ENCODE measurements at places on chromosomes 6 and 20.

- DNase-seq: peak; percentile 76
These were observed 698 bp downstream of the FAM210B start for GRCh38 chr20:56359212-56360132.

GRCh38 chr6:18265787-18266522 is 1.6 kb upstream of the DEK start:
- no peak for DNase-seq

DNA sequence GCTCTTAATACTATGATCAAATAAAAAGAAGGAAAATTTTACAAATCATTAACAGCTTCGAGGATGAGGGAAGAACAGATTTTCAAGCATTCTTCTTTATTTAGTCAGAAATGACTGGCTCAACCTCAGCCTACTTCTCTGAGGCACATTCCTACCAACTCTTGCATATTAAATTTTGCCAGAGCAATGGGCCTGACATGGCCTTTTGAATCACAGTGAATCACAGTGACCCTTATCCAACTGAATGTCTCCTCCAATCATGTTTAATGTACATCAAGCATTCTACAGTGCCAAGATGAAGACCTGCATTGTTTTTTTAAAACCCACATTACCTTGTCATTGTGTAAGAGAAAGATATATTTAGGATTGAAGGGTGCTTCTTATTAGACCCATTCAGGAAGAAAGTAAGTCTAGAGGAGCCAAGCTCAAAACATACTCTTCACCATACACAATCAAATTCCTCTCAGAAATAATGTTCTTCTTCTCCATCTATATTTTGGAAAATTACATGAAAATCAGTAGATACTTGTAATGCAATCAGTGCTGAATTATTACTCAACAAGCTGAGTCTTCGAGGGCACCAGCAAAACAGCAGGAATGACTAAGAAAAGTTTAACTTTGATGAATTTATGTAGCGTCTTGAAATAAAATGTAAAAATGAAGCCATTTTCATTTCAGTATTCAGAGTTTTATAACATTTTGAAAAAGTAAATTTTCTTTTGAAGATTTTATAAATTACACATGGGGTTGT is 44.1 kb upstream of the MOXD1 start:
- DNase-seq: peak; percentile 84

GRCh38 chr20:4401601-4402000 is 320.1 kb upstream of the PRND start:
- peak; percentile 5 for DNase-seq

DNA sequence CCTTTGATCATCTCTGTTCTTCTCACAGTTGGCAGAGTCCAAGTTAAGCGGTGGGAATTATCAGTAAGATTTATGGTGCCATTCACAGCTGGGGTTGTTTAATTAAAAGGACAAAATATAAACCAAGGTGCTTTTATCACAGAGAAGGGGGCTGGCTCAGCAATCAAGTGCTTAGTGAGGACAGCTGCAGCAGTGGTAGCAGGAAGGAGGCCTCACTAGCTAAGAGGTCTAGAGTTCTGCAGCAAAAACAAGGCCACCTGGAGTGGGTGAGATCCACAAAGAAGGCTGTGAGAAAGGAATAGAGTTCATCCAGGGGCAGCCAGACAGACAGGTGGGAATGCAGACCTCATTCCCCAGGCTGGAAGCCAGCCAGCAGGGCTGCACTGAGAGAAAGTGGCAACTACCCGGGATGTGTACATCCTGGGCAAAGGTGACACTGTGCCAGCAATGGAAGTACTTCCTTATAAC is 37.1 kb downstream of the PIGU start:
- no peak for DNase-seq

DNA sequence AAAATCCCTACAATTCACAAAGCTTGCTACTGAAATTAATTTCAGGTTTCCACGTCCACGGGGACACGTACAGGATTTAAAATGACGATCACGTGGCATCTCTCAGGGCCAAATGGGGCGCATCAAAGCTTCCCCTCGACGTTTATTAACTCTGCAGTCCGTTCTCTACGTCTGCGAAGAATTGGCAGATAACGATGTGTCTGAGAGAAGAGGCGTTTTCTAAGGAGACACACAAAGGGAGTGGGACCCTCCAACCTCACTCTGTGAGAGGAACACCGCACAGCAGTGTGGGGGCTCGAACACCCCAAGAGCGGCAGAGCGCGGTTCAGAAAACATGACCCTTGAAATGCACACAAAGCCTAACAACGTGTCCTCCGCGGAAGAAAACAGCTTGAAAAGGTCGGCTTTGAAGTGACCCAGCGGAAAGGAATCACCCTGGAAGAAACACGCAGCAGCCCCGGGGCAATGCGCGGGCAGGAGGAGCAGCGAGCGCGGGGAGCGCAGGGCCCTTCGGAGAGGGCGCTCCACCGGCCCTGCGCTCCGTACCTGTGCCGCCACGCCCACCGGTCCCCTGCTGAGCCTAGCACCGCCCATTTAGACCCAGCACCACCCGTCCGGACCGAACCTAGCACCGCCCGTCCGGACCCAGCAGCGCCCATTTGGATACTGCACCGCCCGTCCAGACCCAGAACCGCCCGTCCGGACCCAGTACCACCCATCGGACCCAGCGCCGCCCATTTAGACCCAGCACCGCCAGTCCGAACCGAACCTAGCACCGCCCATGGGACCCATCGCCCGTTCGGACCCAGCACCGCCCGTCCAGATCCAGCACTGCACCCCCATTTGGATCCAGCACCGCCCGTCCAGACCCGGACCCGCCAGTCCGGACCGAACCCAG is 1.1 kb upstream of the AFDN start:
- no peak for DNase-seq

DNA sequence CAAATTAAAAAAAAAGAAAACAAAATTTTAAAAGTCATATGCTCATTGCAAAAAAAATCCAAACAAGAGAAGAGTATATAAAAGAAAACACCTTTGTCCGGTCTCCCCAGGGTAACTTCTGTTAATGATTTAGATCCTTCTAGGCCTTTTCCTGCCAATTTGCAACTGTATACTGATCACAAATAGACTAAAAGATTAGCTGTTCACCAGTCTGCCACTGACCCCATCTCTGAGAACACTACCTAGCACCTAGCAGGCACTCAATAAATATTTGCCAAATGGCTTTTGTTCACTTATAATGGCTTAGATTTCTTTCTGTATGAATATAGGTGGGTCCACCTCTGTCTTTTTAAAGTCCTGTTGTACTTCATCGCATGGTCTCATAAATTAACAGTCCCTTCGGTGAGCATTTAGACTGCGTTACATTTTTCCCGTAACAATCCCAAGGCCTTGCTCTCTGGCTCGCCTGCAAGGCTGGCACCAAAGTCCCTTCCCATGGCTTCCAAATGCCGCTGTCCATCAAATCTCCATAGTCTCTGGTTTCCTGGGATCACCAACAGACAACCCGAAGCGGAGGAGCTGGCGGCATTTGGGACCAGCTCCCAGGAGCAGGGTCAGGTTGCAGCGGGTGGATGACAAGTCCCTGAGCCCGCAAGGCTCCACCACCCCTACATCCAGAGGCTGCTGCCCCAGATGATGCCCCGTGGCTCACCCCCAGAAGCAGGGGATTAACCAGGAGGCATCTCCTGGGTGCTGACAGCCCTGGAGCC is 11.8 kb downstream of the JPH2 start:
- no peak for DNase-seq

DNA sequence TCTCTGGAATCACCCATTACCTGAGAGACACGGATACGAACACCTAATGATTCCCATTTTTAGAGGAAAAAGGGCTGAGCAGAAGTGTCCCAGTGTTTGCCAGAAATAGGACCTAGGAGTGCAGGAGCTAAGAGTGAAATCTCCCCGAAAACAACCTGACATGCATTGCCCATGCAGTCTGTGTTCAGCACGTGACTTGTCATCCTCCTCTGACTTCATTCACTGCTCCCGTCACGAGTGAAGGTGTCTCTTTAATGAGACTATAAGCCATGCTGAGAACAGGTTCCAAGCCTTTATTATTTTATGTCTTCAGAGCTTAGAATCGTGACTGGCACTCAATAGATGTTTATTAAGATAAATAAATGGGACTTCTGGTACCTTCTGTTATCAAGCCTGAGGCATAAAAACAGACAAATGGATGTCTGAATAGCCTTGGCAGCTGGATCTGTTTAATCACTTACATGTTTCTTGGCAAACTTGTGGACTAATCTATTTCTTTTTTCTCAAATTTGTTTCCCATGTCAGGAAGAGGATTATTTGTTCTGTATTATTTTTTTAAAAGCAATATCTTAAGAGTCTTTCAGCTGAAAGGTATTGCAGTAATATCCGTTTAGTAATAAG is 3.7 kb upstream of the MLIP start:
- DNase-seq: no peak

DNA sequence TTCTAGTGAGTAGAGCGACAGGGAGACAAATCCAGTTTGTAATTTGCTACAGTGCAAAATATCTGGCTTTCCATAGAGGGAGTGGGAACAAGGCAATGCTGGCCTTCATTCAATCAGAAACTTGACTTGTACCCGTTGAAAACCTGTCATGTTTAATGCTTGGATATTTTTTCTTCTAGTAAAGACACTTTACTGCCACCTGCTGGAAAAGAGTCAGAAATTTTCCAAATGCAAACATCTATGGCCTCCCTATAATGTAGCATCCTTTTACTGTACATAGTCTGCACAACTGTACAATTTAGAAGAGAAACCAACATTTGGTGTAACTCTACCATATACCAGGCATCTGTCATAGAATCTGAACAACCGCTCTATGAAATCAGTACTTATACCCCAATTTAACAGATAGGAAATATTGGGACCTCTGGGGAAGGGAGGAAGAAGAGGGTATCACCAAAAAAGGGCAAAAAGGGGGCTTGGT is 16.7 kb upstream of the TBC1D20 start:
- DNase-seq: peak; percentile 78

DNA sequence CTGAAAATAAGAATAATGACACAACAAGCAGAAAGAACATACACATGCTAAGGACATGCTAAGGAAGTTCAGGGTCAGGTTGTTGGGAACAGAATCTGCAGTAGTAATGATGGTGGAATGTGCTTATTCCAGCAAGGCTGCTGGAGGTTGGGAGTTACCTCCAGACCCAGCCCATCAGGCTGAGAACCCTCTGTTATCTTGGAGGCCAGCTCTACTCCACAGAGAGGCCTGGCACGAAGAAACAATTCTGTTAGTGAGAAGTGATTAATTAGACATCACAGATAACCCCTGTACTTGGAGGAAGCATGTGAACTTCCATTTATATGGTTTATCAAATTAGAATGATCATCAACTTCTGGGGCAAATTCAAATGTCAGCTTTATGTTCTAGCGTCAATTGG is 22.1 kb upstream of the ARHGAP18 start:
- no peak for DNase-seq

DNA sequence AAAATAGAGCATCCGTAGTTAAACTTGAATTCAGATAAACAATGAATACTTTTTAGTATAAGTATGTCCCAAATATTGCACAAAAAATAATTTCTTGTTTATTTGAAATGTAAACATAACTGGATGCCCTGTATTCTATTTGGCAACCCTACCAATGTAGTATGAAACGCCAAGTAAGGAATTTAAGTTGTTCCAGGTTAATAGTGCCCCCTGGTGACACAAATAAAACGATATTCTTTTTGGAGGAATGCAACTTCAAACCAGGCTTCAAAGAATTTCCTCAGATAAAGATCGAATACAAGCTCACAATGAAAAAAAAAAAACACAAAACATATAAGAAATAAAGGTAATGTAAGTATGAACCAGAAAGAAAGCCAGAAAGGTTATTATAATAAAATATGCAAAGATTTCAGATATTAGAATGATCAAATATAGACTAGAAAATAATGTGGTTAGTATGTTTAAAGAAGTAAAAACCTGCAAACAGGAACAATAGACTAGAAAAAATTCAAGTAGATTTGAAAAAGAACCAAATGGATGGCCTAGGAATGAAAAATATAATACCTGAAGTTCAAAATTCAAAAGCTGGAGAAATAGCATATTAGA is 18.4 kb upstream of the AKAP7 start:
- peak; percentile 66 for DNase-seq

DNA sequence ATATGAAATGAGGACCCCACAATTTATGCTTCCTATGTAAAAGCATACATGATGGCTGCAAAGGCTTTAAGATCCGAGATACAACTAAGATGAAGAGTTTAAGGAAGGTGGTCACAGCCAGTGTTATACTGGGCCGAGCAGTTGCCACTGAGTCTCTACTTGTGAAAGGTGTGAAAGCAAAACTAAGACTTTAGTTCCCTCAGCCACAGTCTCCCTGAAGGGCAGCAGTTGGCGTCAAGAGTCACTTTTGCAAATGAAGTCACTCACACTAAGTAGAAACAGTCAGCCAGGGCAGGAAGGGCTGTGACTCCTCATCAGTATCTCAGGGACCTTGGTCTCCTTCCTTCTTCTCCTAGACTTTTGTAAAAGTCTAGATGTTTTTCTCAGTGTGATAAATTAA is 191.6 kb upstream of the MCHR2 start:
- no peak for DNase-seq

GRCh38 chr6:33960345-33961313 is 156.8 kb upstream of the MLN start:
- DNase-seq: no peak

GRCh38 chr6:88268508-88268907 is 102.4 kb upstream of the CNR1 start:
- DNase-seq: no peak

GRCh38 chr6:20589266-20589665 is 55.0 kb downstream of the CDKAL1 start:
- DNase-seq: no peak

DNA sequence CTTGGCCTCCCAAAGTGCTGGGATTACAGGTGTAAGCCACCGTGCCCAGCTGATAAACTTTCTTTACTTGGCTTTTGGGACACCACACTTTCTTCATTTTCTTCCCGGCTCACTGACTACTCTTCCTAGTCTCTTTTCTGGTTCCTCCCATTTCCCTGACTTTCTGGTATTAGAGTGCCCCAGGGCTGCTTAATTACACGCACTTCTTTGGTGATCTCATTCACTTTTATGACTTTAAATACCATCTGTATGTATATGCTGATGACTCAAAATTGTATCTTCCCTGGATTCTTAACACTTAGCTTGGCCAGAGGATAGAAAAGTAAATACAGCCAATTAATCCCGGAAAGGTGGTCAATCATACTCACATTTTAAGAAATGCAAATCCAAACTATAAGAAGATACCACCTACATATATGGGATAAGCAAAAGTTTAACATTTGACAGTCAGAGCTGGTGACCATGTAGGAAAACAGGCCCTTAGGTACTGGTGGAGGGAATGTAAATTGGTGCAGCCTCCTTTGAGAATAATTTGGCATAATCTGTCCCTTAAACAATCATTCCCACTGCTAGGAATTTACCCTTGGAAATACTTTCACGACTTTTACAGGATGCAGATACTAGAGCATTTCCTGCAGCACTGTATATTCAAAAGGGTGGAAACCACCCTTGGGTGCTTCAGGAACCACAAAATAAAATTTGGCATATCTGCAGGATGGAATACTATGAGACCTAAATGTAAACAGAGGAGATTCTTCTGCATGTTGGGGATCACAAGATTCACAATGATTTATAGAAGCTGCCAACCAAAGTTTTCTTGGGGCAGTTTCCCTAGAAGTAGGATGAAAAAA is 9.4 kb upstream of the NANP start:
- DNase-seq: no peak

GRCh38 chr6:142819603-142820337 is 125.2 kb downstream of the HIVEP2 start:
- DNase-seq: peak; percentile 45

All from astrocyte of the spinal cord (primary cell).